ENCODE measurements at places on chromosomes 5 and 9.
A peak's percentile ranks its signal among the peaks of the same experiment; 100 is the strongest.

GRCh38 chr9:127899128-127899943, at the start of gene ST6GALNAC6:
TSS of gene ST6GALNAC6 (minus strand) at chr9:127899603. CDS start at chr9:127897981, 1,622 bp downstream.
- DNase-seq, result peak; percentile 59

DNA sequence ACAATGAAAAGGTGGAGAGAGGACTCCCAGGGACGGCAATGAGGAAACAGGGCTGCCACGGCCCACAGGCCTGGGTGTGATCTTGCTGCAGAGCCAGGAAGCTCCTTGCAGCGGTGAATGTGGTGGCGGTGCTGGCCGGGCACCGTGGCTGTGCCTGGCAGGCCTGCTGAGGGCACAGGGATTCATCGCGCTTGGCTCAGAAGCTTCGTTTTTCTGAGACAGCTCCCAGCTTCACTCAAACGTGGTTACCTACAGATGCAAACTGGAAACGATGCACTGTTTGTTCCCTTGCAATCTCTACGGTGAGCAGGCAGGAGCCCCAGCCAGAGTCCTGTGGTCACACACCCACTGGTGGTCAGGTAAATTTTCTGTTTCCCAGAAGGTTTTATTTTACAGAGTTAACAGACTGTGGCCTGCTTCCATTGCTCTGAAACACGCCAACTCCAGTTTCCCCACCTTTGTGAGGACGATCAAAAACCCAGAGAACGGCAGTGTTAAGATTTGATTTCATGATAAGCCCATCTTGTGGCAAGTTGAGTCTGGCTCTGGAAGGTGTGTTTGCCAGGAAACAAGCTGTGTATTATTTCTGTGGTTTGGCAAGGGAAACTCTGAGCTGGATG, 183.9 kb downstream of the AUH start:
- DNase-seq, result no peak

- DNase-seq, result no peak
Observed at GRCh38 chr5:1262381-1262780, 32.5 kb downstream of the TERT start.

- no peak for DNase-seq
Observed at GRCh38 chr9:135789838-135790291, 87.9 kb downstream of the KCNT1 start.

DNA sequence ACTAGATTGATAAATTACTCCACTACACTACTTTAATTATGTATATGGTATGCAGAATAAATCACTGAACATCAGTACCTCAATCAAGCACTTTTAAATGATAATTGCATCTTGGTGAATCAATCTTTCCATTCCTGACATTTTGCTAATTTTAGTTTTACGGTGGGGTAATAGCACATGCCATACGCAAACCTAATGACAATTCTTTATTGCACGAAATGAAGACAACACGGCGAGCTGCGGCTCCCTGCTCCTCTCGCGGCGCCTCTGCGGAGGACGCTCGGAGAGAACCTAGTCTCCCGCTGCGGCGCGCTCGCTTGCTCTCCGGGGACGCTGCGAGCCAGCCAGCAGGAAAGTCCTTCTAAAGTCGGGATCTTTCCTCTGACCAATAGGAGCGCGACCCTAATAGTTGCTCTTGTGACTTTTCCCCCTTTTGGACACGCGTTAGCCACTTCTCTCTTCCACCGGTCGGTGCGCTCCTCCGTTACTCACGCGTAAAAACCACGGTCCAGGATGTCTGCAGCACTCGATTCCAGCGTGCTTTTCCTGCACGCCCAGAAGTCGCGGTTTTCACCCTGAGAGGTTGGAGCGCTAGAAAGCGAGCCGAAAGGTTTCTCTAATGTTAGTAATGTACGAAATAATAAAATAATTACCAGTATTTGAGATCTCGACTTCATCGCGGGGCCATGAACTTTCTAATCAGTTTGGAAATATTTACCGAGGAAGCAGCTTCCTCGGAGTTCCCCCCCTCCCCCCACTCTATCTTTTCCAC, 1.0 kb upstream of the MEF2C start:
- DNase-seq, result no peak
